DMS153 (cell line): ENCODE measurements at places on chromosomes 12 and 14.

DNA sequence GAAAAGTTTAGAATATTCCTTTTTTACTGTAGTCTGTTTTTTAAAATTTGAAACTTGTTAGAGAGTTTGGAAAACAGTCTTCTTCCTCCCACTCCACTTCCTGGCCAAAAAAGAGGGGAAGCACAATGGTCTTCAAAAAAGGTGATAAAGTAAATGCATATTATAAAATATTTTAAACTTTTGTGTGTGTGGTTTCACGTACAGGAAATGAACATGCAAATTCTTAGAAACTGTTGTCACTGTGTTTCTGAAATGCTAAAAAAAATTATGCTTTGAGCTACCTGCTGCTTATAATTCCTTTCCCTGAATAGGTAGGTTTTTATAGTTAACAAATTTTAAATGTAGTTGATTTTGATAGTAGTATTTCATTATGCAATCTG, 2.9 kb downstream of the FGFR1OP2 start:
- no peak for DNase-seq

- DNase-seq: no peak
Measured at GRCh38 chr12:43284486-43285158, 267.4 kb downstream of the ADAMTS20 start.

GRCh38 chr12:99352269-99352668, 295.3 kb upstream of the GARIN6 start:
- DNase-seq: no peak

DNA sequence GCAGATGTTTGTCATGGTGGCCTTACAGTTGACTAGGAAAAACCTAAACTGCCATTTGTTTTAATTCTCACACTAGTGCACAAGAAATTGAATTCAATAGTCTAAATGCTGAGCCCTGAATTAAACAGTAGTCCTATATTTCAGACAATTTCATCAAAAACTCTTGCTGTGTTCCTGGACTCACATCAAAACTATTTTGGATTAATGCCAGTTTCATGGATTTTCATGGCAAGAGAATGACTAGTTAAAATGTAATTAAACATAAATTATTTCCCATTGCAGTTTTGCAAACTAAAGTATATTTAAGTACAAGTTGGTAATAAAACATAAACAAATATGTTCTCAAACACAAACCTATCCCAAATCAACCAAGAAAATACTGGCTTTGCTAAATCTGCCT, 468.0 kb upstream of the PRICKLE1 start:
- DNase-seq: no peak
